Posterior cingulate gyrus (tissue), 11 donors: ENCODE measurements at places on chromosomes 3 and 15.

DNA sequence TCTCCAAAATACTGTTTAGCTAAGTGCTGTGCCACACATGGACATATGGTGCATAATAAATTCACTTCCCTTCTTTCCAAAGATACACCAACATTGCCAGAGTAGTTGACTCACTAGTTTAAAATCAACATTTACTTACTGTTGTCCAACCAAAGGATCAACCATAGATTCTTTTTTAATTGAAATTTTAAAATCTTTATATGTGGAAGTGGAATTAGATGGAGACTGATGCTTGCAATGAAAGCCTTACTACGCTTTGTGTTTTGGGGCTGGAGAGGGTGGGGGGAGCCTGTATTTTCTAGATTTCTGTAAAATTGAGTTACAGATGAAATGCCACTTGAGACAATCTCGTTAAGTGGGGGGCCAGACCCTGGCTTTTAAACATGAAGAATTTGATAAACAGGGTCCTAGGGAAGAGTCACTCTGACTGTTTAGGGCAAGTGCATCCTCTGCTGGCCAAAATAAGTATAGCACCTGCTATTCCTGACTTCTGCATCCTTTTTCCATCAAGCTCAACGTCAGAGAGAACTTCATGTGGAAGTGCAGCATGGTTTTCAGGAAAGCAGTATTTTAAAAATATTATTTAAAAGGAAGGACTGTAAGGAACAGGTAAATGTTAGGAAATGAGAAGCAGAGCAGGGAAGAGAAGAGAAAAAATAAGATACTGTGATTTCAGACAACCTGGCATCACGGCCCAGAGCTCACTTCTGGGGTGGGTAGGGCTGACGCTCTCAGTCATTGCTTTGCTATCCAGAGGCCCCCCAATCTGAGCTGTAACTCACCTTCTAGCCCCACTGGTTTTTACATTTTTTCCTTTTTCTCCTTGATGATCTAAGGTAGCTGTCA is 76.7 kb downstream of the BOC start:
- DNase-seq, result no peak

DNA sequence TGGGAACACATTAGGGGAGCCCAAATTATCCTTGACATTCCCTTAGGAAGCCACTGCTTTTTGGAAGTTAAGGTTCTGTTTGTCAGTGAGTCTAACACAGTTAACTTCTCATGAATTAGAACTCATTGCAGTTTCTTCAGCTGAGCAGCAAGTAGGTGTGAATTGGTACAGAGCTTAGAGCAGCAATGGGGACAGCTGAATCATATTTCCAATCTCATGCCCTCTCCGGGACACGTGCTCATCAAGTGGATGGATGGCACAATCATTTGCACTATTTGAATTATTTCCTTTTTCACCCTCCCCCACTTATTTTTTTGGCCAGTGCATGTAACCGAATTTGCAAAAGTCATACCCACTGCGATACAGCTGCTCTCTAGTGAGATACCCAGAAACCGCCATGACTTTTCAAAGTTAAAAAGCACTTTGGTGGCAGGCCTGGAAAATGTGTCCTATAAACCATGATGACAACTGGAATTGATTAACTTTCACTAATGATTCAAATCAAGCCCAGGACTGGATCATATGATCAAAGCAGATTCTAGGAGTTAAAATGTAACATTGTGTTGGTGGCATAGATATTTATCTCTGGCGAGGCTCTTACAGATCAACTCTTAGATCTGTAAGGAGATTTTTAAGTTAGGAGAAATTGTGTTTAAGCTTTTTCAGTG is 76.4 kb downstream of the EBLN2 start:
- DNase-seq, result no peak

GRCh38 chr3:79414806-79415205 is 353.0 kb downstream of the ROBO1 start:
- DNase-seq, result no peak

GRCh38 chr3:129650256-129650872 is 43.9 kb upstream of the PLXND1 start:
- no peak for DNase-seq

- no peak for DNase-seq
Measured at GRCh38 chr15:63834500-63835210, 907 bp upstream of the HERC1 start.

GRCh38 chr3:99850608-99851007 is 32.9 kb downstream of the CMSS1 start:
- no peak for DNase-seq

DNA sequence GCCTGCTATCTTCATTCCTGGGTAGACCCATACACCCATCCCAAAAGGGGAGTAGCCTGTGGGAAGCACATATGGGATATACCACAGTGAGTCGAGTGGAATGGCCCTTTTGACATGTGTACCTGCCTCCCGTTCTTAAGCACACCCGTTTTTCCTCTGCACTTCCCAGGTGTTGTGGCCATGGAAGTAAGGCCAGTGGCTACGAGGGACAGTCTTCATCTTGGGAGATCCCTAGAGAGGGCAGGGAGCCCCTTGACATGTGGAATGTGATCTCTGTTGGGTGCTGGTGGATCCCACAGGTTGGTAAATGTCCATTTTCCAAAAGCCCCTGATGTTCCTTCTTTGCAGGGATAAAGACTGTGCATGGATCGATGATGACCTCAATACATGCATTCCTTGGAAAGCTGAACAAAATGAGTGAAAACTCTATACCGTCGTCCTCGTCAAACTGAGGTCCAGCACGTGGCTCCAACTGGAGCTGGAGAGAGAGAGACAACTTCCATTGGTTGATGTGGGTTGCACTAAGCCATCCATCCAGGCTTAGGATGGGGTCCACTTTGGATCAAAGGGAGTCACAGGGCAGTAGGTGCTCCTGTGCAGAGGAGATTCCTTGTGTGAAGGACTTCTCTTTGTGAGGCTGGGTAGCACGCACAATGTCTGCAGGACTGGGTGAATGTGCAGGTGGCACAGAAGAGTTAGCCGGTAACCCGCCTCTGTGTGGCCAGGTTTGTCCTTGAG is 136.8 kb downstream of the SNRPN start:
- DNase-seq, result no peak

GRCh38 chr15:83249030-83249343 is 35.5 kb downstream of the BNC1 start:
- DNase-seq, result no peak

DNA sequence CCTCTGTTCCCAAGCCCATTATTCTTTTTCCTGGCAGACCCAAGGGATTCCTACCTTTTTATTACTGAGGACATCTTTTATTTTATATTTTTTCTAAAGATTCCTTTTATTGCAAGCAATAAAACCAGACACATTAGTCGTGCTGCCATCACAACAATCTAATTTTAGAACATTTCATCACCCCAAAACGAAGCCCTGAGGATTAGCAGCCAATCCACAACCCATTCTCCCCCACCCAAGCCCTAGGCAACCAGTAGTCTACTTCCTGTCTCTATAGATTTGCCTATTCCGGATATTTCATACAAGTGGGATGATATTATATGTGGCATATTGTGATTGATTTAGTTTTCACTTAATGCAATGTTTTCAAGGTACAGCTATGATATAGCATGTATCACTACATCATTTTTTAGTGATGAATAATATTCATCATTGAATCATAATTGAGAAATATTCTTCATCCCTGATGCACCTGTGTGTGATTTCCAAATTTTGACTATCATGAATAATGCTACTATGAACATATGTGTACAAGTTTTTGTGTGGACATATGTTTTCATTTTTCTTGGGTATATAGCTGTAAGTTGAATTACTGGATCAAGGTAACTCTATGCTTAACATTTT is 65.7 kb downstream of the IL1RAP start:
- no peak for DNase-seq

DNA sequence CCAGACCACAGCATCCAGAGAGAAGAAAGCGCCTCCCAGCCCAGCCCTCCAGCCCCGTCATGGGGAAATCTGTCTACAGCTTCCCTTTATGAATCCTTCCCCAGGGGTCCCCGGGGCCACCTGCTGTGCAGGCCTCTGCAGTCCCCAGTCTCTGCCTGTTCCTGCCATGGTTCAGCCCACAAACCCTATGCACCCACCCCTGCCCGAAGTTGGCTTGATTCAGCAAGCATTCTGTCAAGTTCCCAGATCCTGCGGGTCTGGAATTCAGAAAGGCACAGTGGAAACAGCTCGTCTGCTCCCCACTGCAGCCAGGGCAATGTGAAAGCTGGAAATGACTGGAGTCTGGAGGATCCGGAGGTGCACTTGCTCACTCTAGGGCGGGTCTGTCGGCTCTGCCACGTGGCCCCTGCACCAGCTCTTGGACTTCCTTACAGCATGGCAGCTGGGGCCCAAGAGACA is 2.9 kb upstream of the OCA2 start:
- DNase-seq, result no peak

- no peak for DNase-seq
Measured at GRCh38 chr15:23857028-23857641, 170.0 kb upstream of the NDN start.

DNA sequence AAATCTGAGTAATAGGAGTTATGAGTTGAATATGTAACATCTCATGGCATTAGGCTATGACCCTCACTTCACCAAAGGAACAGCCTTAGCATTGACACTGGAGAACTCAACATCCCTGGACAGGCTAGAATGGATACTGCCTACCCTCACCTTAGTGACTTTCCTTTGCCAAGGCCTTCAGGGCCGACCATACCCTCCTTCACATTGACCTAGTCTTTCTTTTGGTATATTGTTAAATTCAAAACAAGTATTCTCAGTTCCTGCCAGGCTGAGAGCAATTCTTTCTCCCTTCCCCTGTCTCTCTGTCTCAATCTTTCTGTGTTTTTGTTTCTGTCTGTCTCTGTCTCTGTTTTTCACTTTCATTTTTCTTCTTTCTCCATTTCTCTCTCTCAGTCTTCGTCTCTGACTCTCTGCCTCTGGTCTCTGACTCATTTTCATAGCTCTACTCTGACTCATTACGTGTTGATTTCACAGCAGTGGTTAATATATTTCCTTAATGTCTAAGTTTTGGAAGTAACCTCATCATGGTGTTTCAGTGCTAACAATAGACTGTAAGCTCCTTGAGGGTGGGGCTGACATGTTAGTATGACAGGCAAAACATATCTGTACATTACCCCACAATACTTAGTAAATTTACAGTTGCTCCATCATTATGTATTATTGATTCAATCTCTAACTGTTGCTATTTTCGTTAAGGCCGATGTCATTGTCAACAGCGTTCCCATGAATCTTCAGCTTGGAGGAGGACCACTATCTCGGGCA is 32.5 kb downstream of the PARP15 start:
- no peak for DNase-seq

DNA sequence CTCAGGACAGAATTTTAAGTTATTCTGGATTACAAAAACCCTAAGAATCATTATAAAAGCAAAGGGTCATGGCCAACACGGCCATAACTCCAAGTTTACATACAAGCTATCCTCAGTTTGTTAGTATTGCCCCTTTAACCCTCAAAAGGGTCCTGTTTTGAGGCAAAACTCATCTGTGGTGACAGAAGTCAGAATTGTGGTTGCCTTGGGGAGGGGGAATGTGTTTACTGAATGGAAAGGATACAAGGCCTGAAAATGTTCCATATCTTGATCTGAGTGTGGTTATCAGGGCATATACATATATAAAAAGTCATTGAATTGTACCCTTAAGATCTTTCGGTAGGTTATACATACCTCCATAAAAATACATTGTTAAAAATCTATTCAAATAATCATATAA is 2.1 kb downstream of the SFMBT1 start:
- DNase-seq, result no peak

DNA sequence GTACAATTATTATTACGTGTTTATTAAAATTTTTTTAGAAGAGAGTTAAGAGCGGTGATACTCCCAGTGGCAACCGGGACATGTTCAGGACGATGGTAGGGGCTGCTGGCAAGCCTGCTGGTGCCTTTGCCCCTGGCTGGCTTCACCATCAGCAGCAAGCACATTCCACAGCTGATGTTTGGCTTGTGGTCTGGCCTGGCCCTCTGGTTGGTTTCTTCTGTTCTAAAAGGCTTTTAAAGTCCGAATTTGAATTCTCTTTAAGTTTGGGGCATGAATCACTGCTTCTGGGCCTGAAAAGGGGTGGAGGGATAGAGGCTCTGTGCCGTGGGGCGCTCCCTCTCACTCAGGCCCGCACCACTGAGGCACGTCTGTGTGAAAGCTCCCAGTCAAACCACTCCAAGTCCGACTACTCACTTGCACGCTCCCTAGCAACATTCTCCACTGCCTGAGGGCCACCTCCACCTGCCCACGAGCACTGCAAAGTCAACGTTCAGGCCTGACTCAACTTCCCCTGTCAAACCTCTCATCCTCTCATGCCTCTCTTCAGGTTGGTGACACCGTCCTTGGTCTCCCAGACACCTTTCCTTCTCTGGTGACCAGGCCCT is 10.1 kb downstream of the ITGA11 start:
- DNase-seq, result no peak

- peak; percentile 36 for DNase-seq
Measured at GRCh38 chr3:33883951-33884561, 85.6 kb downstream of the PDCD6IP start.

DNA sequence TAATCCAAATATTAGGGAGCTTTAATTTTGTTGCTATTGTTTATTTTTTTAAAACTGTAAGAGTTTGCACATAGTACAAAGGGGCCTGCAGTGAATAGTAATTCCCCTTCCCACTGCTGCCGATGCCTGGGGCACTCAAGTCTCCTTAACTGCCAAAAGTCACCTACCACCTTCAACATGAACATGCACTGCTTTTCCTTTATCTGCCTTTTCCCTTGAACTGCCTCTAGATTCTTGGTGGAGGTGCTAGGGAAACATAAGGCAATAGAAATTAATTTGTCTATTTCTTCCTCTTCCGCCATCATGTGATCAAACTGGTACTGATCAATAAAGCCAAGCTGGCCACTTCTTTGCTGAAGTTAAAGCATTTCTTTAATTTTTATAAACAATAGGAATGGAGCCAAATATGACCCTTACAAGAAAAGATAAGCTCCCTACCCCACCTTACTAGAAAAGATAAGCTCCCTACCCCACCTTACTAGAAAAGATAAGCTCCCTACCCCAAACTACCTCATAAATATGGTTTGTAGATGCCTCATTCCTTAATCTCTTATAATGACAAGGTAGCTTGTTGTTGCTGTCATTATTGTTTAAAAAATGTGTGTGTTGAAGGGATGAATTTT is 17.4 kb upstream of the ACAP2 start:
- DNase-seq, result no peak
